ENCODE measurements at places on chromosomes 2 and 18. TPM values are rescaled to one million over a fixed set of nuclear protein-coding genes. Genes with fewer than 3 reads are reported as not detected.

Gene ARHGEF33
- under 0.01 TPM for total RNA-seq

Gene RAB6C
- total RNA-seq: not detected

Gene ABCG5
- not detected for total RNA-seq

Gene AKAIN1
- total RNA-seq: not detected

Gene CFC1
- not detected for total RNA-seq

Gene EFEMP1
- 188 TPM for total RNA-seq

Gene STPG4
- not detected for total RNA-seq

Gene YES1
- total RNA-seq: 274 TPM

Gene TBC1D8
- total RNA-seq: 14.7 TPM

Gene MYO3B
- 0.85 TPM for total RNA-seq

Gene RBKS
- 1.1 TPM for total RNA-seq

Gene IAH1
- 78.9 TPM for total RNA-seq

Gene SDC1
- total RNA-seq: 1,471 TPM

Gene REG1B
- not detected for total RNA-seq

Gene GBX2
- total RNA-seq: not detected

Gene CRYBA2
- not detected for total RNA-seq
